ENCODE measurements at places on chromosomes 2 and 18.

DNA sequence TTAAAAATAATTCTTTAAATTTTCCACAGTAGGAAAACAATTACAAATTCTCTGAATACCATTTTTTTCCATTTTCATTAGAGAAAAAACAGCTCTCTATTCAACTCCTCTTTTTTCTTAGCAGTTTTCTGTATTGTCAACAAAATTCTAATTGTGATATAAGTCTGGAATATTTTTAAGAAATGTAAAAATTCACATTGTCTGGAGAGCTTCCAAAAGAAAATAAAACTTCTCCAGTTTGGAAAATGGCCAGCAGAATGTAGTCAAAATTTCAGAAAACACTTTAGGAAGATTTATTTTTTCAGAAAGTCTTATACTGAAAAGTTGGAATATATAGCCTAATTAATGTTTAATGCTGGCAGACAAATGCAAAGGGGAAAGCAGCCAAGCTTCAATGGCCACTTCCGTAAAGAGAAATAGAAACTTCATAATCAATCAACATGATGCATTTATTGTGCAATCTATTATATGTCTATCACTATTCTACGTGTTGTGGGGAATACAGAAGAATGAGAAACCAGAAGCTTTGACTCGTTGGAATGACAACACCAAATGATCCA lies 733.2 kb upstream of the PKDCC start:
- no peak for DNase-seq

- DNase-seq = no peak
Measured at GRCh38 chr2:79874015-79874414, 361.2 kb downstream of the CTNNA2 start.

GRCh38 chr18:634551-635045 lies 22.9 kb upstream of the TYMS start:
- no peak for DNase-seq

- no peak for DNase-seq
Measured at GRCh38 chr2:18200771-18201170, 322.3 kb downstream of the KCNS3 start.

DNA sequence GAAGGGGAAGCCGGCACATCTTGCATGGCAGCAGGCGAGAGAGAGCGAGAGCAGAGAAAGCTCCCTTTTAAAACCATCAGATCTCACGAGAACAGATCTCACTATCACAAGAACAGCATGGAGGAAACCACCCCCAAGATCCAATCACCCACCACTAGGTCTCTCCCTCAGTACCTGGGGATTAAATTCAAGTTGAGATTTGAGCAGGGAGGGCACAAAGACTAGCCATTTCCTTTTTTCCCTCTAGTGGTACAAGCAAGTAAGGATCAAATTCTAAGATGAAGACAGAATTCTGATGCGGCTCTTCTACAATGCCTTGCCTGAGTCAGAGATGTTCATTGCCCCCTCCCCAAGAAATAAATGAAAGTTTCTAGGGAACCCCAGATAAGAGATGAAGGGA lies 45.6 kb upstream of the ANKRD44 start:
- DNase-seq = no peak

DNA sequence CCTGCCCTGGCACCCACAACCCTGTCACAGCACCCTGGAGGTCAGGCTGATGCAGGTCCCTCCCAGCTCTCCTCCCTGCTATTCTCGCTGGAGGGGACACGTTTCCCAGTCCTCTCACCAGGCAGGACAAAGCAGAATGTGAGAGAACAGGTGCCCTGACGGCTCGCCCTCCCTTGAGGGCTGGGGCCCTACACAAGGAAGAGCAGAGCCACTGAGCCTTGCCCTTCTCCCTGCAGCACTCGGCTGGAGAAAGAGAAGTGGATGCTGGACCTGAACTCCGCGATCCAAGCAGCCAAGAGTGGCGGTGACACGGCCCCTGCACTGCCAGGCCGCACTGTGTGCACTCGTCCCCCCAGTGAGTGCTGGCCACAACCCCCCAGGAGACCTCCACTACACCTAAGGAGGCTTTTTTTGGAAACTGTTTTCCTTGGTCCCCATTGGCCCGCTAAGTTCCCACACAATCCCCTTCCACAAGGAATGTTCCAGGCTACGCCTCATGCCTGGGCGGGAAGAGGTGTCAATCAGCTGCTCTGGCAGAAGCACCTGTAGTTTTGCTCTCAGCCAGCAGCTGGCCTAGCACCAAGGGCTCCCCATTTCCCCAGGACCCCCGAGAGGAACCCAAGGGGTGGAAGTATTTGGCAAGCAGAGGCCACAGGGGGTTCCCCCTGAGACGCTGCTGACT lies 17.4 kb downstream of the STK25 start:
- no peak for DNase-seq

DNA sequence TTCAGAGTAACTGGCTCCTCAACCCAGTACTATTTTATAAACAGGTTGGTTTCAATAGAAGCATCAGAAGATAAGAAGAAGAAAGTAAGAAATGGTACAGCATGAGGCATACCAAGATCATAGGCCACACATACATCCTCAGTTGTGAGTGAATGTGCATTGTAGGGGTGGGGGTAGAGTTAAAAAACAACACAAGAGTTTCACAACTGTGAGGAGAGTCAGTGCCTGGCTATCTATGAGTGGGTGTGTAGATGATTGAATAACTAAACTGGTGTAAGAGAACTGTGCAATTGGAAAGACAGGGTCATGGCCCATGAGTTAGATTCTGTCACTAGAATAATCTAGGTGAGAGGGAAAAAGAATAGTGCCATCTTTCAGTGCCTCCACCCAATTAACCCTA lies 748.2 kb upstream of the ACVR2A start:
- no peak for DNase-seq

DNA sequence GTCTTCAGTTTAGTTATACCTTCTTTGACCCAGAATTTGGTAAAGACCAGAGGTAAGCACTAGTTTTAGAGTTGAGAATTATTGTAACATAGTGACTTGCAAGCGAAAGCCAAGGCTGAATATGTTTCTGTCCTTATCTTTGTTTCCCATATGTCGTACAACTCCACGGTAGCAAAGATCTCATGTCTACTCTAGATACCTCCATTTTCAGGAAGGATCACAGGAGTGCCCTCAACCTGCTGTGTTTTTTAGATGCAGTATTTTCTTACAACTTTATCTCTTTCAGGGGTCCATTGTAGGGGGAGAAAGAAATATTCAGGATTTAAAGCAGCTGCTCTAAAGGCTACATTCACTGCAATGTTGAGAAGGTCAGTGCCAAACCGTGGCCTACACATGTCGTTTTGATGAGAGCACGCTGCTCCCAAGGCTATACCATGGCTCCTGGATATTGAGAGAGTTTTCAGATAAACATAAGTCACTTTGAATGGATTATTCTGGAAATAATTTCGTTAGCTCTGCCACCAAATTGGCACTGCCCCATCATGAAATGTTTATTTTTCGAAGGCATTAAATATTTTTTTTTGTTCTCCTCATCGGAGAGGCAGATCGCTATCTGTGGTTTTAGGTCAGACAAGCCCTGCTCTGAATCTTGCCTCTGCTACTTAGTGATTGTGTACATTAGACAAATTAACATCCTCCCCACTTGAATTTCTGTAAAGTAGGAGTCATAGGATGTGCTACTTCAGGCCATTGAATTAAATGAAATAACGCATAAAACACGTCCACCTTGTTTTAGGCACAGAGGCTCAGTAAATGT lies 2.1 kb downstream of the RHBDD1 start:
- DNase-seq = no peak

DNA sequence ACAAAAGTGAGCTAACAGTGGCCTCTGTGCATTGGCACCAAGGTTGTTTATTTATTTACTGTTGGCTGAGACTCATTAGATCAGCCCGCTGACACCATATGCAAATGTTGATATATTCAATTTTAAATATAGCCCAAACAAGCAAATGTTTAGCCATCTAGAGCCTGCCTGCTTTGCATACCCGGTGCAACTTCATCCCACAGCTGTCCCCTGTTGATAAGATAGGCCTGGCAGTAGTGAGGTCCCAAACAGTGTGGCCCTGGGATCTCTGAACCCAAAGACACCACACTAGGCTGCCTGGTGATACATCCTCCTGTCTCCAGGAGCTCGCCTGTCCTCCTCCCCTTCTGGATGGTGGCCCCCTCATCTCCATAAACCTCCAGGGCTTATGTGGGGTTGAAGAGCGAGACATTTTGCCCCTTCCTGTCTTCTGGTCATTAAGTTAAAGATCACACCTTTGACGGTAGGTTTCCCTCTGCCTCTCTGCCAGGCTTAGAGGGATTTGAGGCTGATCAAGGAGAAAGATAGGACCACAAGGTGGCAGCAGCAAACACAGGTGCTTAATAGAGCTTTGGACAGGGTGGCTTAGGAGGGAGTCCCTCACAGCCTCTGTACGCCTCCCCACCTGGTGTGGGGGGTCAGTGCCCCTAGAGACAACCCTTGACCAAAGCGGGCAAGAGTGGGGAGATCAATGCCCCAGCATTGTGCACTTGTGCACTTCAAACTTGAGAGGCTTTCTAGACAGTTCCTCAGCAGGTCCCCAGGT lies 23.7 kb upstream of the MYO5B start:
- peak; percentile 11 for DNase-seq

DNA sequence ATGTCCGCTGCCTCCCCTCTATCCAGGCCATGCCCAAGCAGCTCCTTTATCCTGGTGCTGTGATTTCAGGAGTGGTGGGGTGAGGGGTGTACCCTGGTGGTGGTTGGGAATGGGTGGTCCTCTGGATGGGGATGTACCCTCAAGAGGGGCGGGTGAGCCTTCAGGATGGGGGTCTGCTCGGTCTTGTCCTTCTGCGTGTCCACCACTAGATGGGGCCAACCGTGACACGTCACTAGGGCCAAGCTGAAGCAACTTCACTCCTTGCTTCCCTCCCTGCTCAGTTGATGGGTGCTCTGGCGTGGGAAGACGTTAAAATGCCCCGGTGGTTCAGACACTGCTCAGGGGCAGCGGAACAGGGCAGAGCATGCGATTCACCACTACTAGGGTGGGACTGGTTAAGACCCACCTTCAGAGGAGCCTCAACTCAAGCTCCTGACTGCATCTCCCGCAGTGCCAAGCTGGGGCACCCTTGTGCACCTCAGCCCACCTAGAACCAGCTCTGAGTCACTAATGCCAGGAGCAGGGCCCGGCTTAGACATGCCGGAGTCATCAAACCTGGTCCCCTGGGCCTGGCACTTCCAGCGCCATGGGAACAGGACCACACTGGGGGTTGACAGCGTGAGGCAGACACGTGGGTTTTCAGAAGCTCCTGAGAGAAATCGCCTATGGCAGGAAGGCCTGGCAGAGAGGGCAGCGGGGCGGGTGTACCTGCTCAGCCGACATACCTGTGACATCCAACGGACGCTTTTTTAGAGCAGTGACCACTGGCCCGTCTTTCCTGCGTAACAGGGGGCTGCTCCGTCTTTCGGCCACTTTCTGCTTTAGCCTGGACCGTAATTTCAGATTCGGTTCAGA lies 256.7 kb downstream of the HDAC4 start:
- no peak for DNase-seq

GRCh38 chr2:59732871-59733566 lies 820.4 kb downstream of the BCL11A start:
- no peak for DNase-seq

DNA sequence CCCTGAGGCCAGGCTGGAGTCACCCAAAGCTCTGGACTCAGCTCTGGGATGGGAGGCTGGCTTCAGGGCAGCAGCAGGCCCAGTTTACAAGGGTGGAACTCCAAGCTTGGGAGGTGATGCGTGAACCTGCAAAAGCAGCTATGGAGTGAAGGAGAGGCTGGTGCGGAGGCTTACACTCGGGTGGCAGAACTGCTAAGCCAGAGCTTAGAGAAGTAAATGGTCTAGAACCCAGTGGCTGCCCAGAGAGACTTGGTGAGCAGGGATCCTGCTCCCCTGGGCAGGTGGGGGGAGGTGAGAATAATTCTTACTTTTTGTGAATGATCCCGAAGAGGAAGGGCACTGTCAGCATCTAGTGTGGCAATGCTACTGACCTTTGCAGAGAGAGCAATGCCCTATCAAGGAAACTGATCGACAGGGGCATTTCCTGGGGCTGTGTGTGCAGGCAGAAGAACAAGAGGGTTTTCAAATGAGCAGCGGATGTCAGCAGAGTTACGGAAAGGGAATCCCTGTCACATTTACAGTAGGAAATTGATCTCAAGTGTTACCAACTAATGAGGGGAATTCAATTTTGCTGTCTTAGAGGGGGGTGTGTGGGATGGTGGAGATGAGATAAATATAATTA lies 80.4 kb downstream of the TGFA start:
- DNase-seq = no peak

DNA sequence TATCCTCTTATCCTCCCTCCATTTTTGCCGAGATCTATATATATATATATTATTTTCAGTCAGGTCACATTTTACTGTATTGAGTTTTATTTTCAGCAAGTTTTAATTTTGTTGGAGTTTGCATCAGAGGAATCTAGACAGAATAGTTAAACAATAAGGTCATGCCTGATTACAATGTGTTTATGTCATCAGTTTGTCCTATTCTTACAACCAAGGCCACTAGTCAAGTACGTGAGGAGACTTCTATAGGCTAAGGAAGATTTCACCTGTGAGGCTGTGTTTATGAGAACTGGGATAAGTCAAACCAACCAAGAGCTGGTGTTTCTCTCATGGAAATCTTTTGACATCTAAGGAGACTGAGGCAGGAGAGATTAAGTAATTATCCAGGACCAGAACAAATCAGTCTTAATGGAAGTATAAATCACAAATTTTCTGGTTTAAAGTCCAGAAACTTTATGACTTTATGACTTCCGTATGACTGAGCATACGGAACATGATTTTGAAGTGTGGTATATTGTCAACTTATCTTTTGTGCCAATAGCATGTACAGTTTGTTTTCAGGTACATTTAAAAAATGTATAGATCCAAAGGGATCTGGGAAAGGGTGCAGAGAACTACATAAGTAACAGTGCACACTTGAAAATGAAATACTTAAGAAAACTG lies 100.0 kb upstream of the DTNA start:
- DNase-seq = no peak

DNA sequence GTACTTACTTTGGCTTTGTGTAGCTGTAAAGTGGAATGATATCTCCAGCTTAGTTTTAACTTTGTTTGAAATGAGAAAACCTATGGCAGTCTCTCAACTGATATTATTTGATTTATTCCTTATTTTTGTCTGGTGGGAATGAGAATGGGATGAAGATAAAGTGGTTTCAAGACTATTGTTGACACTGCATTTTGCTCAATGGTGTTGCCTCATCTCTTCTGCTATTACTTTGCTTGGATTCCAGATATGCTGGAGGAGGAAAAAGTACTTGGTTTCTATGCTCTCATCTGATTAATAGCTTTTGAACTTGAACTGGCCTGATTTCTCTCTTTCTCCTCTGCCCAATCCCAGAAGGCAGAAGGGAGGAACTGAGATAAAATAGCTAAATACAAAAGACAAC lies 198.2 kb downstream of the CTNNA2 start:
- DNase-seq = no peak

GRCh38 chr18:50749421-50749820 lies 70.4 kb downstream of the MRO start:
- DNase-seq = no peak

- peak; percentile 26 for DNase-seq
Measured at GRCh38 chr18:62524440-62525200, 1.8 kb downstream of the ZCCHC2 start.

DNA sequence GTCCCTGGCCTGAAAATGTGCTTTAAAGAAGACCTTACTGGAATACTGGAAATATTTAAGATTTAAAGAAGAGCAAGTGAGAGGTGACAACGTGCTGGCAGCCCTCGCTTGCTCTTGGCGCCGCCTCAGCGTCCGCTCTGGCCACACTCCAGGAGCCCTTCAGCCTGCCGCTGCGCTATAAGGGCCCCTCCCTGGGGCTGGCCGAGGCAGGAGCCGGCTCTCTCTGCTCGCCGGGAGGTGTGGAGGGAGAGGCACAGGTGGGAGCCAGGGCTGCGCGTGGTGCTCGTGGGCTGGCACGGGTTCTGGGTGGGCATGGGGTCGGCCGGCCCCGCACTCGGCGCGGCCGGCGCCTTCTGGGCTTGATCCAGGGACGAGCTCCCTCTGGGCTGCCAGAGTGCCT lies 2.9 kb upstream of the COQ10B start:
- no peak for DNase-seq

Measured in stimulated activated CD4-positive, alpha-beta T cell treated with anti-CD3 and anti-CD28 coated beads, Interleukin-1b, Interleukin-23, amount 100 ng/mL, for 24 hours (primary cell).